Fibroblast of gingiva (primary cell): ENCODE measurements at places on chromosomes 2 and 18.
A peak's percentile ranks its signal among the peaks of the same experiment; 100 is the strongest.

DNA sequence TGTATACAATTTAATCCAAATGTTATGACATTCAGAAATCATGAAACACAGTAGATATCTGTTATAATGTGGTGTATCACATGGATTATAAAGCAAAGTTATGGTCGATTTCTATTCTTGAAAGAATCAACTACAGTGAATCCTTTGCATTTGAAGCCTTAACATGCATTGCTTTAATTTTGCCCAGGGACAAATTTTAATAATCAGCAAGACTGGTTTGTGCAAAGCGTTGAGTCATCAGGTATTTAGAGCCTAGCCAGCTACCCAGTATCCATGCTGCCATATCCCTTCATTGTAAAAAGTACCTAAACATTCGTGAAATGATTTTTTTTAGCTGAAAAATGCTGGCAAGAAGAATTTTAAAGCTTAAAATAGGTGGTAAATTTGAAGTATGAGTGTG, 8.9 kb upstream of the SPDYA start:
- DNase-seq, result peak; percentile 30

- DNase-seq, result no peak
Observed at GRCh38 chr2:136527560-136527959, 237.8 kb upstream of the THSD7B start.

GRCh38 chr18:7623681-7624080, 56.6 kb downstream of the PTPRM start:
- no peak for DNase-seq

- no peak for DNase-seq
Observed at GRCh38 chr18:76715012-76715610, 107.2 kb upstream of the ZNF236 start.

- DNase-seq, result no peak
Observed at GRCh38 chr2:238227587-238228032, 12.2 kb downstream of the HES6 start.

- DNase-seq, result no peak
Observed at GRCh38 chr2:134310107-134311079, 56.5 kb downstream of the MGAT5 start.
